ENCODE measurements at places on chromosomes 16 and 17. TPM values are rescaled to one million over a fixed set of nuclear protein-coding genes. Genes with fewer than 3 reads are reported as not detected.

DNA sequence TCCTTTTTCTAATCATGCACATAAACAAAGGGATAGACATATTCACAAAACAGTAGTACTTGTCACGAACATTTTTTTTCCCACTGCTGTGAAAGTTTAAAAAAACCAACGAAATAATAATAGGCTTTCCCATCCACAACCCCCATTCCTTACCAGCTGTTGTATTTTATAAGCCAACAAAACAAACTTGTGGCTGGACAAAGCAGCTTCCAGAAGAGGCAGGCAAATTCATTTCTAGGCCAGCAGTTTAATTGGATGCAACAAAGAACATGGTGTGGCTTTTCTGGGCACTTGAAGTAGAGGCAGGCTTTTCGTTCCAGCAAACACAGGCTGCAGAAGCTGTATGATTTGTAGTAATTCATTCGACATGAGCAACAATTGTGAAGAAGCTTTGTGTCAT, 56.0 kb upstream of the FAM20A start:
- no peak for DNase-seq

Gene TBC1D28
- total RNA-seq: not detected

Gene ODAD4
- 0.25 TPM for total RNA-seq

DNA sequence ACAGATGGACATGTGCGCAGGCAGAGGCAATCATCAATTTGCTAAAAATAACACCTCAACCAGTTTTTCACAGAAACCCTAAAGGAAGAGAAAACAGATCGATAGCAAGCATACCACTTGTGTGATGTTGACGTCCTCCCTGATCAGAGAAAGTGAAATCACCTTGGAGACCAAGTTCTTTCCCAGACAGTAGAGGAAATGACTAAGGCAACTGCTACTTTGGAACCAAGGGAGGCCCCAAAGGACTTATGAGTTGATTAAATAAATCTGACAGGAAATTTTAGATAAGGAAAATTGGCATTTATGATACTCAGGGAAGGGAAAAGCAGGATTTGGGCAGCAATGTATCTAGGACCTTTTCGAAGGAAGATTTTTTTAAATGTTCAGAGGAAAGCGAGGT, 267.1 kb upstream of the ASIC2 start:
- no peak for DNase-seq

Gene ABCA10
- 0.76 TPM for total RNA-seq

- no peak for DNase-seq
These were observed 16.7 kb upstream of the ERN2 start for GRCh38 chr16:23729503-23730424.

GRCh38 chr17:31621566-31621965, 230.1 kb downstream of the RAB11FIP4 start:
- DNase-seq: no peak

GRCh38 chr16:90084215-90084950, 7.3 kb upstream of the PRDM7 start:
- DNase-seq: no peak

- DNase-seq: no peak
These were observed 7.3 kb downstream of the HSD3B7 start for GRCh38 chr16:30992276-30992780.

Data from dermis microvascular lymphatic vessel endothelial cell (primary cell).